ENCODE measurements at places on chromosomes 3 and 15. TPM values are rescaled to one million over a fixed set of nuclear protein-coding genes. Genes with fewer than 3 reads are reported as not detected.

CEP19 gene
- total RNA-seq, result 0.71 TPM

TTC21A gene
- 0.71 TPM for total RNA-seq

HCLS1 gene
- total RNA-seq, result 1.6 TPM

ACSBG1 gene
- total RNA-seq, result not detected

CBLB gene
- 19.3 TPM for total RNA-seq

SMAD6 gene
- total RNA-seq, result 0.93 TPM

C3orf49 gene
- total RNA-seq, result not detected

FMN1 gene
- 2.9 TPM for total RNA-seq

EFCC1 gene
- not detected for total RNA-seq

ECT2 gene
- 34.8 TPM for total RNA-seq

CKMT1B gene
- total RNA-seq, result 86.0 TPM

CD80 gene
- not detected for total RNA-seq

SERPINI2 gene
- not detected for total RNA-seq

IMPG2 gene
- 0.05 TPM for total RNA-seq

ITIH1 gene
- total RNA-seq, result not detected

RLBP1 gene
- total RNA-seq, result not detected

ABI3BP gene
- total RNA-seq, result 2.1 TPM

CCR3 gene
- not detected for total RNA-seq
